ENCODE measurements at places on chromosomes 13 and 19. TPM values are rescaled to one million over a fixed set of nuclear protein-coding genes. Genes with fewer than 3 reads are reported as not detected.
A peak's percentile ranks its signal among the peaks of the same experiment; 100 is the strongest.

GRCh38 chr13:43080199-43080598, 56.8 kb downstream of the DNAJC15 start:
- DNase-seq = no peak

LSR gene
- 79.4 TPM for total RNA-seq

KRTDAP gene
- total RNA-seq = not detected

DNA sequence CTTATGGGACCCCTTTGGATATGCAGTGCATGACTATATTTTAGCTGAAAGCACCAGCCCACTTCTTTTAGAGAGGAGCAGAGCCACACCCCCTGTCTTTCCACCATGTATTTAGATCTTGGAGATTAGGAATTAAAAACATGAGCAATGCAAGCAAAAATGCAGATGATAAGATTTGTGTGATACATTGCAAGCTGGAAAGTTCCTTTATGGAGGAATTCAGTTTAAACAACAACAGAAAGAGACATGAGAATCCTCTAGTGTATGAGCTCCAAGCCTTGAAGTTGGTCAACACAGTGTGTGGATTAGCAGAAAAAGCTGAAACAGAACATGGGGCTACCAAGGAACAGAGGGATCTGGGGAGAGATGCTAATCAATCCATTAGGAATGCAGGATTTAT, 529.8 kb upstream of the NBEA start:
- no peak for DNase-seq

DNA sequence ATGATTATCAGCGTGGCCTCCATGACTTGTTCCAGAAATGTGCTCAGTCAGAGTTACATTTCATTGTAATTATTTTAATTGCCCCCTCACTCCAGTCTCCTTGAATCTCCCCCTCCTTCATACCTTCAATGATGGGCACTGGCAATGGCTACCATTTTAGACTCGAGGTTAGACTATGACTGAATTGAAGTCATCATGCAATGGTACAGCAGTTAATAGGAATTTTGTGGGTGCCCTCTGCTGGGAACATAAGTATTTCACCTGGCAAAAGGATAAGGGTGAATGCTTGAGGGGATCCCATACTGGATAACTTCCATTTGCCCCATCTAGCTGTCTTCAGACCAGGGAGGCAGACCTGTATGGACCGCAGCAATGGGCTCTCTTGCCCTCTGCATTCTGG, 32.2 kb upstream of the USP12 start:
- DNase-seq = no peak

DNA sequence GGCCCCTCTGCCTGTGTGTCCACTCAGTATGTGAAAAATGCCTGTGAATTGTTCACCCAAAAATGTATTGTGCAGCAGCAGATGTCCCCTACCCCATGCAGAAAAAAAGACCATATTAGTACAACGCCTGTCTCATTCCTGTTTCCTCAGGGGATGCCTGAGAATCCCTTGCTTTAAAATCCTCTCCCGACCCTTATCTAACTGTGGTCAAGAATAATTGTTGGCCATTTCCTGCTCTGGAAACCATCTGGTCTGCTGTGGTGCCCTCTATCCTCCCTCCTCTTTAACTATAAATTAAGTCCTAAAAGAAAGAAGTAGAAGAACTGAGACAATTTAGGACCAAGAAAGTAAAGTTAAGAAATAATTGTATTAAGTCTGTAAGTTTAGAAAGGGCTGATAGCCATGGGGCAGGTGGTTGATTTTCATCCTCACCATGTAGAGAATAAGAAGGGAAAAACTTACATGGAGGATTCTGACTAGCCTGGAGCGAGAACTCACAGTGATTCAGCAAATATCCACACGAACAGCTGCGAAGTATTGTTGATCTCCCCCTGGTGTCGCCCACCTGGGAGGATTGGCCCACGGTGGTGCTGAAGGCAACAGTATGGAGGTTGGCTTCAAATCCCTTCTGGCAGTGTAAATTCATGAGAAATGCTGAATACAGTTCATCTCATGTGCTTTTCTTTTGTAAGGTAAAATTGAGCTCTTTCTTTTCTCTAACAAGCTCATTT, 85.6 kb downstream of the COL4A2 start:
- no peak for DNase-seq

- no peak for DNase-seq
These were observed 26.5 kb downstream of the CEBPG start for GRCh38 chr19:33399745-33400681.

LRG1 gene
- total RNA-seq = 3.3 TPM

GRCh38 chr13:33183431-33184111, 102.0 kb downstream of the STARD13 start:
- DNase-seq = no peak

DNA sequence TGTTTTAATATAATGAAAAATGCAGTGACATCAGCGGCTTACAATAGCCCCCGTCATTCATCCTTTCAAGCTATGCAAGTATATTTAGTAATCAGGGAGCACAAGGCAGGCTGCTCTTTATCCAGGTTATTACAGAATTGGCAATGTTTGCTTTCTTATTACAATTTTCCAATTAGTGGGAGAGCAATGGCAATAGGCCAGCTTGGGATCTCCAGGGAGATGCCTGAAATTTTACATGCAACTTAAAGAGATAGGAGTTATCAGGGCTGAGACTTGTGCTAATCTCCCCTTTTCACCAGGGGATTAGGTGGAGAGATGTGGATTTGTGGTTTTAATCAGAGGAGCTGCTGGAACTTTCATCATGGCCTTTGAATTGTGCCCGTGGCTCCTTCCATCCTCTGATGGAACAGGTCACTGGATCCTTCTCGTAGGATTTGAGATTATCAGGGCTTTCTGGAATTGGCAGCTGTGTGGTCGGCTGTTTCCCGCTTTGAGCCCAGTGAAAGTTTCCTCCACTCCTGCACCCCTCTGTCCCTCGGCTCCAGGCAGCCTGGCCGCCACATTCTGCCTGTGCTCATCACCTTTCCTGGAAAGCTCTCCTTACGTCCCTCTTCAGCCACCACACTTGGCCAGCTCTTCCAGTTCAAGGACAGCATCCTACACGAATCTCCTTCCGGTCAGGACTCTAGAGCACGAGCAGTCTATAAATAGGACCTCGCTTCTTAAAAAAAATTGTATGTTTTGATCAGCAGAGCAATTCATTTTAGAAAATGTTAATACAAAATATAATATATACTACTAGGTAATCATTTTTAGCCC, 47.0 kb downstream of the CBY2 start:
- DNase-seq = no peak

- no peak for DNase-seq
These were observed 168.6 kb downstream of the LACC1 start for GRCh38 chr13:44048326-44048725.

NALCN gene
- total RNA-seq = 18.5 TPM

COMP gene
- total RNA-seq = 5.0 TPM

DNA sequence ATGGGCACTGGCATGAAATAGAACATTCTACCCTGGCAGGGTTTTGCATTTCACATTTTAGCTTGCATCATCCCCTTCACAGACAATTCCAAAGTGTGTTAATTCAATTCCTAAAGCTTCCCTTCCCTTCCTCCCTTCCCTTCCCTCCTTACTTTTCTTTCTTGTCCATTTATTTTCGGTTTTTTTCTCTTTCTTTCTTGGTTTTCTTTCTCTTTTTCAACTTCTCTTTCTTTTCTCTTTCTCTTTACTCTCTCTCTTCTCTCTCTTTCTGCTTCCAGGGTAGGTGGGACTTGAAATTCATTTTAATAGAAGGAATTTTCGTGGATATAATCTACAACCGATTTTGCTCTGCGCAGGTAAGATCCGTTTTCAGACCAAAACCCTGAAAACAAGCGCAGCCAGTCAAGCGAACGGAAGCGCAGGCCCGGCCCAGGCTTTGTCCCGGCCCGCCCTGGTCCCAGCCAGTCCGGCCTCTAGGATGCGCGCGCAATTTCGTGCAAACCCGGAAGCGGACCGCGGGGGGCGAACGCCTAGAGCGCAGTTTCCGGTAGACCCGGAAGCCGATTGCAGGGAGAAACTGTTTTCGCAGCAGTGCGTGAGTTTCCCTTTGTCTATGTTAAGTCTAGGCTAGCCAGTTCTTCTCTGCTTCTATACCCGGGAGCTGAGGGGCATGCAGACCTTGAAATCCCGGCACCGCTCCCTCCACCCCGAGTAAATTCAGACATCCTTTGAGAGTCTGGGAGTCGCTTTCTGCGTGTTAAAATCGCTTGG, at the start of gene ZNF528:
ZNF528 (plus strand) TSS at position 540 of the 771 bp plus-strand sequence. CDS start 4,165 bp downstream, outside the sequence.
- DNase-seq = peak; percentile 72

- no peak for DNase-seq
These were observed 1019.5 kb downstream of the PCDH9 start for GRCh38 chr13:66210677-66211076.

MEIS3 gene
- total RNA-seq = 28.6 TPM
